ENCODE measurements at places on chromosomes 2 and 18. TPM values are rescaled to one million over a fixed set of nuclear protein-coding genes. Genes with fewer than 3 reads are reported as not detected.

DNA sequence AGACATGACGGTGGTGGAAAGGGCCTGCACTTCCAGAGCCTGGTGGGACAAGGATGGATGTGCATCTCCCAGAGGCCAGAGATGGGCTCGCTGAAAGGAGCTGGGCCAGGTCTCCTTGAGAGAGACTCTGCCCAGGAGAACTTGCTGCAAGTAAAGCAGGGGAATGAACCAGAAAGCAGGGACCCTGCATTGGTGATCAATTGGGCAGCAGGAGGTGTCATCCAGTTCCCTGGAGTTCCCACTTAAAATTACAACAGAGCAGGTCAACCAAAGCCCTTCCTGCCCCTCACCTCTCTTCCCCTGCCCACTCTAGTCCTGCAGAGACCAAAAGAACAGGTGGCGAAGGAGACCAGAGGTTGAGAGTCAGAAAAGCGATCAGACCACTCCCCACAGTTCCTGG is 69.7 kb upstream of the CAB39 start:
- no peaks in the 10 kb centered on the region for H3K27me3 ChIP-seq
- H3K36me3 ChIP-seq: no peaks in the 10 kb centered on the region
- H3K27ac ChIP-seq: no peak overlapping the region
- peaks cover 9% of the 10 kb centered on the region for H3K4me1 ChIP-seq
- no peak for DNase-seq

DNA sequence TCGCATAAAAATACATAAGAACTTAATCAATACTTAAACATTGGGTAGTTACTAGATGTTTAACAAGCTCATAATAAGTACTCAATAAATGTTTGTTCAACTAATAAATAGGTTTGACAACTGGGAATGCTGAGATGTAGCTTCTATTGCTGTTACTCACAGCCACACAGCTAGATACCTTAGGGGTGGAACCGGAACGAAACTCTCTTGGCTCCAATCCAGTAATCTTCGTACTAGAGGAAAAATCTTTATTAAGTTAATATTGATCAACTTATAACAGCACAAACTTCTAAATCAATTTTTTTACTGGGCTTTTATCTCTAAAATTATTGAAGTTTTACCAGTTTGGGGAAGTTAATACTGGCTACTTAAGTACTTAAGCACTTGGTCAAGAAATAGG is 247.8 kb downstream of the PAX3 start:
- H3K27ac ChIP-seq: no peak overlapping the region
- no peak overlapping the region for H3K4me3 ChIP-seq
- H3K36me3 ChIP-seq: no peaks in the 10 kb centered on the region
- no peak for DNase-seq
- no peaks in the 10 kb centered on the region for H3K4me1 ChIP-seq

GRCh38 chr2:241820625-241821384 is 11.8 kb downstream of the NEU4 start:
- H3K36me3 ChIP-seq: no peaks in the 10 kb centered on the region
- peak; percentile 41 for DNase-seq
- no peak overlapping the region for H3K4me3 ChIP-seq
- no peaks in the 10 kb centered on the region for H3K4me1 ChIP-seq
- peaks cover 16% of the 10 kb centered on the region for H3K27me3 ChIP-seq

RPS27A gene
- 2,070 TPM for total RNA-seq

DNA sequence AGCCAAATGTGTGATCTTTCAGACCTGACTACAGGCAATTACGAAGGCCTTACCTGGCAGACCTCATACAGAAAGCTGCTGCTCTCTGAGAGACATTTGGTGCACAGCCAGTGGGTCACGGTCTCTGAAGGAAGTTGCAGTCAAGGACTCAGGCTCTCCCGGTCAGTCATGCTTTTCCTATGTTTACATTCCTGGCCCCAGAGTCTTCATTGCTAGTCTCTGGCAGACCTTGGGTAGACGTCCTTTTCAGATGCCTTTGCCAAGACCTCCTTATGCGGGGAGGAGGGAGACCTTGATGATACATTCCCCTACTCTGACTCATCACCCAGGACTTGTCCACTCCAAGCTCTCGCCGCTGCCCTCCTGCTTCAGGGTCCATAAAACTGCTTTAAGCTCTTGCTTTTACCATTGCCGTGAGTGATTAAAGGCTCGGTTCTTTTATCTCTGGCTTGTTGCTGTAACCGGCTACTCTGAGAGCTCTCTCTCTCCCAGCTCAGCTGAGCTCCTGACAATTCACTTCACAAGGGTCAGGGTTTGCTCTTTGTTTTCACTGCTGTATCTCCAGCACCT is 62.0 kb upstream of the SLC35F5 start:
- H3K27ac ChIP-seq: peak overlapping the region; percentile 38
- no peak overlapping the region for H3K4me3 ChIP-seq
- no peaks in the 10 kb centered on the region for H3K36me3 ChIP-seq
- no peaks in the 10 kb centered on the region for H3K27me3 ChIP-seq
- peaks cover 16% of the 10 kb centered on the region for H3K4me1 ChIP-seq
- peak; percentile 97 for DNase-seq

CROCC2 gene
- total RNA-seq: not detected

All from SJSA1 (cell line).